Renal cortex interstitium (tissue), 15 donors: ENCODE measurements at places on chromosomes 1 and 21.

- DNase-seq, result no peak
These were observed 103.1 kb downstream of the FAM78B start for GRCh38 chr1:166063701-166064100.

- no peak for DNase-seq
These were observed 205.5 kb downstream of the PTBP2 start for GRCh38 chr1:96927125-96927524.

- no peak for DNase-seq
These were observed 26.6 kb downstream of the DIPK1A start for GRCh38 chr1:92934395-92935378.

- DNase-seq, result no peak
These were observed 100.5 kb downstream of the AK5 start for GRCh38 chr1:77382366-77382765.
